Lung (tissue), 17 donors: ENCODE measurements at places on chromosomes 4 and X. TPM values are rescaled to one million over a fixed set of nuclear protein-coding genes. Genes with fewer than 3 reads are reported as not detected.

Gene NKX1-1
- not detected for polyA plus RNA-seq

Gene PASD1
- not detected for polyA plus RNA-seq

Gene ENPEP
- 1.8 TPM for polyA plus RNA-seq

Gene IL1RAPL1
- not detected for polyA plus RNA-seq

Gene WNK3
- 0.16 TPM for polyA plus RNA-seq

Gene FAM149A
- polyA plus RNA-seq, result 11.7 TPM

Gene ARX
- 0.43 TPM for polyA plus RNA-seq

Gene EMCN
- polyA plus RNA-seq, result 8.3 TPM

Gene ANXA10
- 0.64 TPM for polyA plus RNA-seq

Gene PPP4R3C
- not detected for polyA plus RNA-seq

Gene FGFBP2
- polyA plus RNA-seq, result 2.8 TPM

Gene TRIM2
- polyA plus RNA-seq, result 9.1 TPM

Gene FTHL17
- not detected for polyA plus RNA-seq

Gene NEUROG2
- polyA plus RNA-seq, result not detected

Gene ARMCX2
- 19.3 TPM for polyA plus RNA-seq

Gene NMU
- 1.1 TPM for polyA plus RNA-seq

Gene MEPE
- not detected for polyA plus RNA-seq

Gene ARHGAP36
- polyA plus RNA-seq, result not detected

Gene GAGE2A
- not detected for polyA plus RNA-seq

Gene NAP1L2
- polyA plus RNA-seq, result 0.88 TPM

Gene ASB12
- polyA plus RNA-seq, result 0.11 TPM

Gene ANKRD37
- 9.7 TPM for polyA plus RNA-seq

Gene CT47B1
- not detected for polyA plus RNA-seq

Gene ITIH6
- not detected for polyA plus RNA-seq

Gene HERC3
- polyA plus RNA-seq, result 15.5 TPM

Gene KANTR
- polyA plus RNA-seq, result 1.4 TPM

Gene MYOZ2
- polyA plus RNA-seq, result 0.20 TPM

Gene PAGE1
- not detected for polyA plus RNA-seq

Gene ART3
- not detected for polyA plus RNA-seq

Gene GLRB
- polyA plus RNA-seq, result 0.96 TPM

Gene ACOT9
- 44.0 TPM for polyA plus RNA-seq

Gene UGT2B10
- polyA plus RNA-seq, result not detected

Gene RHOXF2B
- not detected for polyA plus RNA-seq

Gene GAR1
- polyA plus RNA-seq, result 24.8 TPM

Gene MORF4L2
- 180 TPM for polyA plus RNA-seq

Gene TMSB15C
- polyA plus RNA-seq, result 0.26 TPM

Gene CRLF2
- polyA plus RNA-seq, result 0.19 TPM

Gene GPR119
- not detected for polyA plus RNA-seq

Gene TLR10
- 0.14 TPM for polyA plus RNA-seq

Gene KCND1
- polyA plus RNA-seq, result 1.3 TPM

Gene TMEM31
- polyA plus RNA-seq, result not detected

Gene IL9R
- polyA plus RNA-seq, result 0.28 TPM

Gene MAMLD1
- polyA plus RNA-seq, result 1.9 TPM

Gene UGT2B11
- polyA plus RNA-seq, result not detected

Gene ASB5
- 0.08 TPM for polyA plus RNA-seq

Gene IL21
- polyA plus RNA-seq, result not detected

Gene MTTP
- 0.10 TPM for polyA plus RNA-seq

Gene TRIM75
- polyA plus RNA-seq, result not detected

Gene OPN1LW
- not detected for polyA plus RNA-seq

Gene DOK7
- polyA plus RNA-seq, result 0.53 TPM

Gene IL13RA2
- 2.7 TPM for polyA plus RNA-seq

Gene GPRASP1
- 2.4 TPM for polyA plus RNA-seq

Gene FDCSP
- polyA plus RNA-seq, result not detected

Gene RADX
- polyA plus RNA-seq, result 5.2 TPM

Gene DCAF8L2
- polyA plus RNA-seq, result not detected
